ENCODE measurements at places on chromosomes 7 and 10. TPM values are rescaled to one million over a fixed set of nuclear protein-coding genes. Genes with fewer than 3 reads are reported as not detected.
A peak's percentile ranks its signal among the peaks of the same experiment; 100 is the strongest.

- no peaks in the 10 kb centered on the region for H3K4me1 ChIP-seq
- H3K4me3 ChIP-seq = no peak overlapping the region
- no peak for DNase-seq
- H3K27ac ChIP-seq = no peak overlapping the region
- H3K36me3 ChIP-seq = no peaks in the 10 kb centered on the region
Observed at GRCh38 chr7:116324582-116324981, 114.2 kb downstream of the TES start.

DNA sequence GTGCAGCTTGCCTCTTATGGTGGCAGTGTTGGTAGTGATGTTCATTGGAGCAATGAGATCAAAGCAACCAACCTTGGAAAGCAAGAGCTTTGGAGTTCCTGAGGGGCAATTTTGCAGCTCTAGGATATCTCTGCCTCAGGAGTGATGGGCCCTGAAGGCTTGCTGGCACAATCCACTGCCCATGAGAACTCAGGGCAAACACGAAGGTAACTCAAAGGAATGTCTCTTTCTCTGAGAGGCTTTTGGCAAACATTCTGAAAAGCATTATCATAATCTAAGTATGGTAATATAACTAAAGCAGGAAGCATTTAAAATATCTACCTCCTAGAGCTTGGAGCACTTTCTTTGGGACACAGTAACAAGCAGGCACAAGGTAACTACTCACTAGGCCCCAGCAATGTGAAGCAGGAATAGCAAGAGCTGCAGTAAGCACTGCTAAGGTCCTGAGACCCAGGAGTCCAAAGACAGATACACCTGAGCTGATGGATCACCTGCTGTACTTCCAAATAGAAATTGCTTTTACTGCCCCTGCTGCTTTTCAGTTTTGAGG, 103.1 kb downstream of the NRF1 start:
- no peak overlapping the region for H3K27ac ChIP-seq
- DNase-seq = no peak

GRCh38 chr7:69676247-69676646, 78.0 kb downstream of the AUTS2 start:
- H3K4me3 ChIP-seq = no peak overlapping the region
- H3K4me1 ChIP-seq = peaks cover 42% of the 10 kb centered on the region
- H3K27ac ChIP-seq = no peak overlapping the region
- H3K36me3 ChIP-seq = no peaks in the 10 kb centered on the region
- no peaks in the 10 kb centered on the region for H3K27me3 ChIP-seq
- no peak for DNase-seq

- H3K4me1 ChIP-seq = peaks cover 12% of the 10 kb centered on the region
- no peak overlapping the region for H3K27ac ChIP-seq
- H3K27me3 ChIP-seq = no peaks in the 10 kb centered on the region
- DNase-seq = no peak
Observed at GRCh38 chr7:108135446-108136190, 5.5 kb upstream of the LAMB4 start.

The HOXA5 gene
- total RNA-seq = 16.1 TPM

- DNase-seq = no peak
- no peaks in the 10 kb centered on the region for H3K36me3 ChIP-seq
- H3K27me3 ChIP-seq = no peaks in the 10 kb centered on the region
Observed at GRCh38 chr7:133873631-133874030, 253.5 kb upstream of the LRGUK start.

GRCh38 chr7:117072620-117073118, 119.4 kb downstream of the ST7 start:
- H3K4me1 ChIP-seq = peaks cover 28% of the 10 kb centered on the region
- H3K4me3 ChIP-seq = no peak overlapping the region
- H3K27me3 ChIP-seq = no peaks in the 10 kb centered on the region
- no peaks in the 10 kb centered on the region for H3K36me3 ChIP-seq

The DPP6 gene
- 11.8 TPM for total RNA-seq

The SKIDA1 gene
- 1.6 TPM for total RNA-seq

DNA sequence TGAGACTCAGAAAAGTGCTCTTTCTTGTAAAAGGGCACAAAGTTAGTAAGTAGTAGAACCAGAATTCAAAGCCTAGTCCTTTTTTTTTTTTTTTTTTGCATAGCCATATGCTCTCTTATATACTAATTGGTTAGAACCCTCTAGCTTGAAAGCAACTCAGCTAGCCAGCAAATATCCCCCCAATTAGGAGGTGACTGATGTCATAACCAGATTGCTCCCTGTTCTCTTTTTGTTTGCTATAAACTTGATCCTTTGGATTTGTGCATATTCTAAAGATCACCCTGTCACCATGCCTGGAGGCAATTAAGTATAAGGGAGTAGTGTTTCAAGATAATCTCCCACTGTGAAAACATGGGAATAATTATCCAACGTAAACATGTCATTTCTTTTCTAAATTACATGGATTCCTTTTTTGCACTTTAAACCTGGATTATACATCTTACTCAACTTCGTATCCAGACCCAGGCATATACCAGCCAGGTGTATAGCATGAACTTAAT, 963.4 kb downstream of the CNTNAP2 start:
- DNase-seq = no peak
- no peak overlapping the region for H3K27ac ChIP-seq
- no peak overlapping the region for H3K4me3 ChIP-seq
- no peaks in the 10 kb centered on the region for H3K36me3 ChIP-seq

The FFAR4 gene
- total RNA-seq = 1.3 TPM

DNA sequence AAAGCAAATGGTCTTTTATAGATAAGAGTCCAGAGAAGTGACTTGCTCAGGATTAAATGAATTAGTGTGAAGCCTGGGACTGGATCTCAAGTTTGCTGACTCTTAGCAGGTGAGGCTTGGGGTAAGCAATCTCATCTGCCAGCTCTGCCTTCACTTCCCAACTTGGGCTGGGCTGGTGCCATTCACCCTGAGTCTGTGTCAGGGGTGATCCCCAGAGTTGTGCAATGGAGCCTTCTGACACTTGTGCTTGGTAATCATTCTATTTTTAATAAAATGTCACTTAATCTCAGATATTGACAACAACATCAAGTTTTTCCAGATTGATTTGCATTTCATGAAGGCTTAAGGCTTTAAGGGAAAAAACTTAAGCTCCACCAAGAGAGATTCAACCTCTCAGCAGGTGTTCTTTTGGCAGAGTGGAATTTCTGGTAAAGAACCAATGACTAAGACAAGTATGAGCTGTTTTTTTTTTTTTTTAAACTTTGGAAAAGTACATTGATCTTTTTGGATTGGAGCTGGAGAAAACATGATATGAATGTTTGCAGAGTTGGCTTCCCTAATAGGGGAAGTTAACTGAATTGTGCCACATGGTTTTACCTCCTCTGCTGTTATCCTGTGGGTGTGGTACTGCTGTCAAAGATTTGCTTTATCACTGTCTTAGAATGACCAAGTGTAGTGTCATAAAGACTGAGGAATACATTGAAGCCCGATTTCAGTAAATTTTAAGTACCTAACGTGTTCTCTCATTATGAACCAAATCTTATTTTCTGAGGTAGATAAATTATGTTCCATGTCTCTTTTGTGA, 48.6 kb upstream of the GPR37 start:
- H3K4me1 ChIP-seq = no peaks in the 10 kb centered on the region
- H3K27ac ChIP-seq = no peak overlapping the region
- no peak overlapping the region for H3K4me3 ChIP-seq
- no peak for DNase-seq

DNA sequence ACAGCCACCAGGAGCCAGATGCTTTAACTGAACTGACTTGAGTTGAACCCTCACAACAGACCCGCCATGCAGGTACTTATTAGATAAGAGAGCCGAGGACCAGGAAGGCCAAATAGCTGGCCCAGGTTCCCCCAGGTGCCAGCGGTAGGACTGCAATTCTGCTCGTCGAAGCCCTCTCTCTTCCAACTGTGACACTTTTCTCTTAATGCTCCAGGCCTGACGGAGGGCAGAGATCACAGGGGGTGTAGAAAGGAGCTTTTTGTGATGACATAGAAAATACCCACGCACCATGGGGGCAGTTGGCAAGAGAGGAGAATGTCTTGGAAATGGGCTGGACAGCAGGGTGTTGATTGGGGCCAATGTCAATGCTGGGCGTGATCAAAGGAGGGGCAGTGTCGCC, 208.5 kb downstream of the PLXNA4 start:
- no peaks in the 10 kb centered on the region for H3K4me1 ChIP-seq
- DNase-seq = no peak
- peaks cover 17% of the 10 kb centered on the region for H3K27me3 ChIP-seq
- no peaks in the 10 kb centered on the region for H3K36me3 ChIP-seq

GRCh38 chr7:20095436-20095835, 121.7 kb downstream of the MACC1 start:
- no peaks in the 10 kb centered on the region for H3K27me3 ChIP-seq
- H3K36me3 ChIP-seq = no peaks in the 10 kb centered on the region
- no peak for DNase-seq
- no peak overlapping the region for H3K4me3 ChIP-seq
- H3K4me1 ChIP-seq = no peaks in the 10 kb centered on the region

GRCh38 chr10:121614613-121615434, 16.6 kb upstream of the FGFR2 start:
- no peaks in the 10 kb centered on the region for H3K36me3 ChIP-seq
- no peak overlapping the region for H3K27ac ChIP-seq
- no peak overlapping the region for H3K4me3 ChIP-seq
- H3K27me3 ChIP-seq = no peaks in the 10 kb centered on the region
- peak; percentile 44 for DNase-seq

The GIMAP2 gene
- 2.0 TPM for total RNA-seq

The NXPH1 gene
- total RNA-seq = not detected

The DPCD gene
- total RNA-seq = 10.5 TPM

The CFAP46 gene
- total RNA-seq = not detected

Data from suprapubic skin (tissue), 4 donors.